ENCODE measurements at places on chromosomes 2 and 18.

DNA sequence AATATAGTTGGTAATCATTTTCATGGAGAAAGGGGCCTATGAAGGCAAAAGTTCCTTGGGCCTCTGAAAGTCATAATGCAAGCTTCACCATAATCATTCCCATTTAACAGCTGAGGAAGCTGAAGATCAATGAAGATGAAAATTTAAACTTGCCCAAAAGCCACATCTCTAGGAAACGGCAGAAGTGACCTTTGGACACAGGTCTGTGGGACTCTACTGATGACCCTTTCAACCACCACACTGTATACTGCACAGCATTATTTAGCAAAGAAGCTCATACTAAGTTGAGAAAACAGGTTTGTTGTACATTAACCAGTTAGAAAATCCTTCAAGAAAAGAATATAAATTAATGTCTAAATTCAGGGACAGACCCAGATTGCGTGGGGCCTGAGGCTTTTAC lies 51.6 kb upstream of the ACTR3 start:
- DNase-seq, result no peak

DNA sequence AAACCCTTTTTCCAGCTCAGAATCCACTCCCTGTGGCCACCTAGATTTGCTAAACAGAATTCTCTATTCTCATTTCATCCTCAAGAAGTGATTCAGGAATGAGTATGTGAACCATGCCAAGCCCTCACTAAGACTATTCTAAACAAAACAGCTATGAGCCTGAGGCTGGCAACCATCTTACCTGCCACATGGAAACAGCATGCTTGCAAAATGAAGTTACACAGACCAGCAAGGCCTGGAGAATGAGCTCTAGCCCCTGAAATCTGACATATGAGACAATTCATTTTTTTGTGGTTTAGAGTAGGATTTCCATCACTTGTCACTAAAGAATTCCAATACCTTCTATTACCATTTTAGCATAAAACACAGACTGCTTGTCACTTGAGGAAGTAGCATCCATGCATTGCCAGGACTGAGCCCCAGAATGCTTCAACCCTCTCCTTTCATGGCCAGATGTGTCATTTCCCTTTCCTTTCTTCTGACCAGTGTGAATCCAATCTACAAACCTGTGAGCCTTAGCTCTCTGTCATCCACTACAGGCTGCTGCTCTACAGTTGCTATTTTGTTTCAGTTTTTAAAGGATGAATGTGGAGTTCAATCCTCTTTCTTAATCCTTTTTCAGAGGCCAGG lies 744.3 kb upstream of the ACVR2A start:
- no peak for DNase-seq

DNA sequence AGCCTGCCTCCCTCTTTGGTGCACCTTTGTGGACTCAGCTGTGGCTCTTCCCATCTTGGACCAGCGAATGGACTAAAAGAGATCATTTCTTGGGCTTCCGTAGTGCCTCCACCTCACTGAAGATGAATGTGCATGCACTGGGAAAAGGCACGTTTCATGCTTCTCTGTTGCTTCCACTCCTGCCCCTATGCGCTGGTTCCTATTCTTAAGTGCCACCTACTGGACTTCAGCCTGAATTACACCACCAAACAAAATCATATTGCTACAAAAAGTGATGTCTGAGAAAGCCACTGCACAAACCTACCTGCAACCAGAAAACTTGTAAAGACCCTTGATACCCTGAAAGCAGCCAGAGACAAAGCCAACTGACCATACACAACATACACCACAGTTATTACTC lies 695.6 kb downstream of the TSN start:
- no peak for DNase-seq

DNA sequence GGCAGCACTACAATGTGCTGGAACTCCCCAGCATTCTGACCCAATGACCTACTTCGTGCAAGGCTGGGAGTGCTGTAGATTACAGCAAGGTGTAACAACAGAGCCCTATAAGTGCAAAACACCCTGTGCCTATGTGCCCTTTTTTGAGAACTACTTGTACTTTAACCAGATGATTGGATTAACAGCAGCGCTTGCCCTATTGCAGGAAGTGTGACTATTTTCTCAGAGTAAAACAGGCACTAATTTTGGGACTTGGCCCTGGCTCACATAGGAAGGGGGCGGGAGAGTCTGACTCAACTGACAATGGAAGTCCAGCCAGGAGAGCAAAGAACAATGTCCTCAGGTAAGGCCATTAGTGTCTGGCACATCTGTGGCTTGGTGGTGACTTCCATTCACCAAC lies 35.6 kb upstream of the RNF125 start:
- no peak for DNase-seq

- no peak for DNase-seq
Measured at GRCh38 chr2:105394951-105395611, 3.8 kb downstream of the FHL2 start.

- DNase-seq, result no peak
Measured at GRCh38 chr2:232674491-232674890, 22.6 kb upstream of the GIGYF2 start.

GRCh38 chr2:135494917-135495316 lies 36.1 kb downstream of the ZRANB3 start:
- DNase-seq, result no peak

DNA sequence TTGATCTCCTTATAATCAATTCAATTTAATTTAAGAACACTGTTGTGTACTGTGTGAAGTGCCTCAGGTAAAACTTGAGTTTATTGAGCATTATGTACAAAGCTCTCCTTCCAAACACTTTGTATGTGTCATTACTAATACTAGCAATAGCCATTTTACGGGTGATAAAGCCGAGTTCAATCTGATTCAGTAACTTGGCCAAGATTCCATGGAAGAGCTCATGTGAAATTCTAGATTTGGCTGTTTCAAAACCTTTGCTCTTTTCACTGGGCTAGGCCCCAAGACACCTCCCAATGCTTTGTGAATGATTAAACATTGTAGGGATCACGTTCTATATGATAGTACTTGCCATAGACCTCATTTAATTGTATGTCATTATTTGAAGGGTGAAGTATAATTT lies 8.9 kb upstream of the NFE2L2 start:
- DNase-seq, result no peak

- DNase-seq, result no peak
Measured at GRCh38 chr2:230356084-230356483, 29.1 kb downstream of the SP140L start.

DNA sequence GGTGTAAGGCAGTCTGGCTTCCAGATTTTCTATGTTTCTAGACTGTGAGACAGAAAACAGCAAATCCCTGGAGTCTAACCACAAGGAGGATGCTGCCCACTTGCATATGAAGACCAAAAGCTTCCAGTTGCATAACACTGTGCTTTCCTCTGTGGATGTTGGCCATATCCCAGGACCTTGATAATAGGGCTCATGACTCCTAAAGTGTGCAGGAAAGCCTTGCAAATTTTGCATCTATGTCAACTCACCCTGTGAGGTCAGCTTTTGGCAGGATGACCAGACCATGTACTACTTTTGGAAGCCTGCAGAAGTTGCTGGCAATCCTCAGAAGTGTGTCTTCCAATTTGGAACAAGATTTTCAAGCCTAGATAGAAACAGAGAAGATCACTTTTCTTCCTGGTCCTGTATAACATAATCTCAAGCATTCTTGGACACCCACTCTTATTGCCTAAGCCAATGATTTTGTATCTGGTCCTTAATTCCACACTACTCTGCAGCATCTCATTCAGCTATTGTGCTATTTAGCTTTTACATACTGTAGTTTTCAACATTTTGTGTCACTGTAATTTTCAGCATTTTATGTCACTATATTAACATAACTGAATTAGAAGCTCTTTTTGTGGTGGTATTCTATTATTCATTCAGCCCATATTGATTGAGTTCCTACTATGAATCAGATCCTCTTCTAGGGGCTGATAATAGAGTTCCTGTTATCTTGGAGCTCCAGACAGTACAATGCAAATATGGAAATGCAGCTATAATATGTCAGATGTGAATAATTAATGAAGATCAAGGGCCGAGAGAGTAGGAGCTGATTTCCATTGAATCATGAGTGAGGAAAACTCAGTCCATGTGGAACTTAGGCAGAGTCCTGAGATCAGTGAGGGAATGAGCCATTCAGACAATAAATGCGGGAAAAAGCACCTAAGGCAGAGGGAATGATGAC lies 85.3 kb upstream of the RAB27B start:
- peak; percentile 18 for DNase-seq

DNA sequence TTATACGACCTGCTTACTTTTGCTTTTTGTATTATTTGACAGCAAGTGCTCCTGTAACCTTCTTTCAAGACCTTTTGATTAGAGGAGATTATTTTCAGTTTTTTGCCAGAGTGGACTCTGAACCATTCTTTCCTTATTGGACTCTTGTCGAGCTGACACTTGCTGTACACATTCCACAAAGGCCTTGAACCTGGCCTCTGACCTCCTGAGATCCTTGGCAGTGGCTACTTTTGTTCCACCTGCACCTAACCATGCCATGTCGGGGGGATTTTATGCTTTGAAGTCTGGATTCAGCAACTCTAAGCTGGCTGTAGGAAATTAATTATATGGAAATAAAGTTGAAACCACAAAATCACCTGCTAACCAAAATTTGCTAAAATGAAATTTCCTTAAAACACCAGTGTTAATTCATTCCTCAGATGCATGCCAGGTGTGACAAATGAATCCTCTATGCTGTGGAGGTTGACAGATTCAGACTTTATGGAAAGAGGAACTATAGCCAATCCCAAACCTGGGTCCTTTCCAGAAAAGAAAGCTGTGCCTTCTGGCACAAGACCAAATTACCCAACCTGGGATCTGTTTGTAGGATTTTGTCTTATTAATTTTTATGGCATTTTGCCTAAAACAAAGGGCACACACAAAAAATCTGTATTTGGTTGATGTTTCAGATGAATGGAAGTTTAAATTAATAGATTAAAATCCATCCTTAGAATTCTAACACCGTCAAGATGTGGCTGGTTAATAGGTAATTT lies 110.4 kb downstream of the CDC42EP3 start:
- DNase-seq, result no peak

DNA sequence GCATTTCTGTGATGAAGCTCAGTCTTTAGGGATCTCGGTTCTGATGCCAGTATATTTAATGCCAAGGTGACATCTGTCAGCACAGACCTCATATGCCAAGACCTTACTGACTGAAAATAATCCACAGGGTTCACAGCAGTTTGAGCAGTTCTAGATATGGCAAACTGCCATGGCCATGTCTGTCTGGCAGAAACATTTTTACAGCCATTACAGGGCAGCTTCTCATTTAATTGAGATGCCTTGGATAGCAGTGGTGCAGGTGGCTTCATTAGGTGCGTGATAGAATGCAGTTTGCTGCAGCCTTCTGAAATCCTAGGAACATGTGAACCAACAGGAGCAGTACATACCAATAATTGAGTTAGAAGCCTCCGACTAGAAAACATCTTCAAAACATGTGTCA lies 510.6 kb downstream of the XIRP2 start:
- no peak for DNase-seq

GRCh38 chr2:8685697-8686358 lies 4.0 kb downstream of the ID2 start:
- DNase-seq, result peak; percentile 54

GRCh38 chr2:6214471-6214870 lies 522.3 kb downstream of the SOX11 start:
- no peak for DNase-seq

DNA sequence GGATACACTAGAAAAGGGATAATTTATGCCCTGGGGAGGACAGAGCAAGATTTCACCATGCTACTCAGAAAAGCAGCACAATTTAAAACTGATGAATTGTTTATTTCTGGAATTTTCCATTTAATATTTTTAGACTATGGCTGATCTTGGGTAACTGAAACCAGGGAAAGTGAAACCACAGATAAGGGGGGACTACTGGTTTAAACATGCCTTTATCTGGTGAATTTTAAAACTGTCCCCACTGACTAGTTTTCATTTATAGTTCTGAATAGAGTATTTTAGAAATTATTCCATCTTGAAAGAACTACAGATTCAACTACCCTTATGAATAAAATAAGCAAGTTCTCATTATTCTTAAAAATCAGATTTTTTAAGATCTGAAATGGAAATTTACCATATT lies 15.0 kb downstream of the NFU1 start:
- DNase-seq, result no peak

DNA sequence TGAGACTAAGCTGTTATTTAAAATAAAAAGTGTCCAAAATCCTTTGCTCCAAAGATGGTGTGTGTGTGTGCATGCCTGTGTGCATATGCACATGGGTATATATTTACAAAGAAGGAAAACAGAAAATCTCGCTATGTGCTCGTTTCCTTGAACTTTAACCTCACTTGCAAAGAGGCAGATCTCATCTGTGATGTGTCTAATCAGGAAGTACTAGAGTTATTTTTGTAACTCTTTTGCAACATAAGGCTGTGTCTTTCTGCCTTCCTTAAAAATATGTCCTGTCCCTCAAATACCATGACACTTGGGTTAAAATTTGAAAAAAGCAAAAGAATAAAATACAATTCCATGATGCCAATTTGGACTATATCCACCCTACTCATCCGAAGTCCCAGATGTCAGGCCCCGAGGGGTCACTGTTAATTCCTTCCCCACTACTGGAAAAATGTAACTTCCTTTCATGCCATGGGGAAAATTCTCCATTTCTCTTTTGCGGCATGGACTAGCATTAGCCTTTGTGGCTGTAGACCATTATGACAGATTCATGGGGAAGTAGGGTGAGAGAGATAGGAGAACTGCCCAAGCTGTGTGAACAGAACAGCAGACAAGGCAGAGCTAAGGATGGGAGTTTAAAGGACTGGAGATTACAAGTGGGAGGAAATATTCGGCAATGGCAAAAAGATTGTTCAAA lies 191.3 kb downstream of the MYO1B start:
- DNase-seq, result peak; percentile 16

GRCh38 chr2:236121546-236121945 lies 46.6 kb downstream of the GBX2 start:
- no peak for DNase-seq

- DNase-seq, result no peak
Measured at GRCh38 chr2:57941816-57942215, 104.8 kb upstream of the VRK2 start.

- no peak for DNase-seq
Measured at GRCh38 chr2:96694816-96695455, 44.9 kb downstream of the LMAN2L start.

All from globus pallidus (tissue), 1 donor.